ENCODE measurements at places on chromosomes 12 and 14.
A peak's percentile ranks its signal among the peaks of the same experiment; 100 is the strongest.

GRCh38 chr12:121159467-121160307 lies 27.0 kb downstream of the P2RX7 start:
- no peak for DNase-seq

- peak; percentile 50 for DNase-seq
Observed at GRCh38 chr14:64806202-64806861, 73.4 kb downstream of the SPTB start.

- no peak for DNase-seq
Observed at GRCh38 chr12:105099356-105099755, 8.2 kb upstream of the WASHC4 start.

GRCh38 chr14:106843951-106844483 lies 1317.6 kb downstream of the TMEM121 start:
- no peak for DNase-seq

DNA sequence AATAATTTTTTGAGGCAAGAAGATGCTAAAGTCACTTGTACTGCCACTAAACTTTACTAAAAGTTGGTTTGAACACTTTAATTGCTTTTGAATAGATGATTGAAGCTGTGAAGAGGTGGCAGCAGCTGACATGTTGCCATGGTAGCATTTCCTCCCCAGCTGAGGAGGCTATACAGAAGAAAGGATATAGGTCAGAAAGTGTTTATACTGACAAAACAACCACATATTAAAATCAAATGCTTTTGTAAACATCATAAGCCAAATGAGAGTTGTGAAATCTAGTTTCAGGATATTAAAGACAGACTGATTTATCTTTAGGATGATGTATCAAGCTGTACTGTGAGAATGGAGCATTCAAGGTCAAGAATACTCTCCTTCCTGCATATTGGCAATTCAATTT lies 41.7 kb downstream of the TSPAN19 start:
- DNase-seq, result no peak

- no peak for DNase-seq
Observed at GRCh38 chr14:100900837-100901390, 2.6 kb downstream of the RTL1 start.

- peak; percentile 16 for DNase-seq
Observed at GRCh38 chr12:104877103-104877705, 80.9 kb downstream of the SLC41A2 start.

GRCh38 chr14:104443391-104444158 lies 136.0 kb upstream of the C14orf180 start:
- DNase-seq, result no peak

DNA sequence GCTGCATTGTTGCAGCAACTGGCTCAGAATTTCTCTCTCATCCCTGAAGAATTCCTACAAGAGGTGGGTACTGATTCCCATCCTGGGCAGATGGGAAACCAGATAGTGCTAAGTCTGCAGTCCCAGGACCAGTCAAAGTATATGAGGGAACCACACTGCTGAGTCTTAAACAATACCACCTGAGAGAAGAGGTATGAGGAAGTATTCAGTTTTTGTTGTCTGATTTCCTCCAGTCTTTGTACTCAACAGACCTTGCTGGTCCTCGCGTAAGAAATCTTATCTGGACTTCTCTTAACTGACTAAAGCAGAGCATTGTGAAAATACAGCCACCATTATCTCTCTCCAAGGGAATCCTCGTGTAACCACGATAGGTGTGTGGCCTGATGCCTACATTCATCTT lies 3.6 kb upstream of the EDDM3A start:
- no peak for DNase-seq

DNA sequence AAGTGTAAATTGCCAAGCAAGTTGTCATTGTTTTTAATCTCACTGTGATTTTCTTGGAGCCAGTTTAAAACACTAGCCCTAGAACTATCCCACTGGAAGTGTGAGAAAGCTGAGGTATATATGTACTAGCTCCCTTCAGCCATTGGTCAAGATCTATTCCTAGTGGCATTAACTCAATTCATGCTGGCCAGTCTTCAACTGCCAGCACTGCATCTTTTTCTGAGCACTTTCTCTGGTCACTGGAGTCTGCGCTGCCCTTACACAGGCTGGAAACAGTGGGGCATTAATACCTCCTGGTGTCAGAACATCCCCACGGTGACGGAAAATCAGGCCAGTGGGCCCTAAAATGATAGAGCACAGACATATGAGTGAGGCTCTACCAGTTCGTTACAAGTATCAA lies 4.0 kb upstream of the NOVA1 start:
- no peak for DNase-seq

GRCh38 chr12:2382370-2383155 lies 329.8 kb downstream of the CACNA1C start:
- DNase-seq, result no peak

DNA sequence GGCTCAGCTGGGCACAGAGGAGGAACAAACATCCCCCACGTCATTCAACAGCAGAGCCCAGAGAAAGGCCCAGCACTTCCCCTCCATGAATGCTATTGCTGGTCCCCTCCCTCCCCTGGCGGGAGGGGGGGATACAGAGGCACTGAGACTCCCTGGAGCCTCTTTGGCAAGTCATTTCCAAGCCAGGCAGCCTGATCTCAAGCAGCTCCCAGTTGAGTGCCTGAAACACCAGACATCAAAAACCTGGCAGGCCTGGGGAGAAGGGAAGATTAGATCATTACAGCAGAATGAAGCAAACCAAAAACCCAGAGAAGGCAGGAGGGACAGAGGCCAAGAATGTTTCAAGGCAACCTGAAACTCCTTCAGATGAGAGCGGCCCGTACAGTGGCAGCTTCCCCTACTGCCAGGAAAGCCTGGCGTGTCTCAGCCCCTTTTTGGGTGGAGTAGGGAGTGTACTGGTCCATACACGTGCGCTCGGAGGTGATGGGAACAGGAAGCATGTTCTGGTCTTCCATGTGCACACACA lies 92.1 kb downstream of the LRRC74A start:
- peak; percentile 87 for DNase-seq

GRCh38 chr12:115103884-115104883 lies 420.2 kb upstream of the TBX3 start:
- no peak for DNase-seq

DNA sequence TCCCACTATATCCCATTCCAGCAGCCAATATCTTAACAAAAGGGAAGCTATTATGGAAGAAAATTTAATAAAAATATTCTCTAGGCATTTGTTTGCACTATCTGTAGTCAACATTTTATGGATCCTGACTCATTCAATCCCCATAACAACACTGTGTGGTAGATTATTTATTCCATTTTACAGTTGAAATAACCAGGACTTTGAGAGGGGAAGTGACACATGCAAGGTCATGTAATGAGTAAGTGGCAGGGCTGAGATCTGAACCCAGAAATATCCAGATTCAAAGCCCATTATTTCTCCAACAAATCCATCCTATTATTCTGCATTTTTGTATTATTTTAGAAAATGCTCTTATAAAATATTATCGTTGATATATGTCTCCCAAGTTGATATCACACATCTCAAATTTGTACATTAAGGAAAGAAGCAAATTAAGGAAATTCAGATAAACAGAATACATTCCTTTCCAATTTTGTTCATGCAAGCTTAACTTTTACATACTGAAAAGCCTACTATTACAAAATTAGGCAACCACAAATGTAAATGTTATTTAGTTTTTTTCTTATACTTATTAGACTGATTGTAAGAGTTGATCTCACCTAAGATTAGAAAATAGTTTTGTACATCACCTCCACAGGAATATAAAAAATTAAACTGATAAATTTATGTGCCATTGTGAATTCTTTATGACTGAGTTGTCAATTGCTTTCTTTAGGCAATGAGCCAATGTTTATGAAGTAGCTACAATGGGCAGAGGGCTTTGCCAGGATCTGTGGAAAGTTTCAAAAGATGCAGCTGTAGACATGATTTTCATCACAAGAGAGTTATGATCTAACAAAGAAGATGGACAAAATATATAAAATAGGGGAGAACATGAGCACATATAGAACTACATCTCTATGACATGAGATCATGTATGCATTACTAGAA lies 55.1 kb upstream of the E2F7 start:
- DNase-seq, result no peak

GRCh38 chr14:98754343-98755020 lies 517.5 kb downstream of the BCL11B start:
- DNase-seq, result peak; percentile 85

DNA sequence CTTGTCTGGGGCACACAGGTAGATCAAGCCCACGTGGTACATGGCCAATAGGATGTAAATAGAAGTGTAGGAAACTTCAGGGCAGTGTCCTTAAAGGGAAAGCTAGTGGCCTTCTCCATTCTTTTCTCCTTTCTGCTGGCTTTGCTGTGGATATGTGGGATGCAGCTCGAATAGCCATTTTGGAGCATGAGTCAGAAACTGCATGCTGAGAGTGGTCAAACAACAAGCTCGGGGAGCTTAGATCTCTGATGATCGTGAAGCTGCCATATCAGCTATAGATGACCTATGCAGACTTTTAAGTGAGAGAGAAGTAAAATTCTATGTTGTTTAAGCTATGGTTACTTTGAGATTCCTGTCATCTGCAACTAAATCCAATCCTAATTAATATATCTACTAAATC lies 241.3 kb upstream of the DAAM1 start:
- no peak for DNase-seq

DNA sequence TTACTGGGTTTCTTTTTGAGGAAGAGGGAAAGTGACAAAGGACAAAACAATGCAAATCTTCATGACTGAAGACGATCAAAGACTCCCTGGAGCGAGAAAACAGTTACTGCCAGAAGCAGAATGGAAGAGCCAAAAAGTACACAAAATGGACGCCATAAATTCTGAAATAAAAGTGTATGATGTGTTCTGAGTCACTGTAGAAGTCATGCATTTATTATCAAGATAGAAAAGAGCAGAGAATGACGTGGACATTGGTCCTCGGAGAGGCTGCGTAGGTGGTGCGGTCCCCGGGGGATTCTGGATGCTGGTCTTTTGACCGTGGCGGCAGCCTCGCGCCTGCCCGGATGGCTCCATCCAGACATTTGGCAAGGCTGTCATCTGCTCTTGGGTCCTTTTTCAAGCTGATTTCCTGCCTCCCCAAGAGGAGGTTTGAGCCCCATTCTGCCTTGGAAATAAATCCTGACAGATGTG lies 52.8 kb downstream of the C14orf132 start:
- no peak for DNase-seq

GRCh38 chr12:52513736-52514135 lies 6.5 kb downstream of the KRT5 start:
- DNase-seq, result no peak

DNA sequence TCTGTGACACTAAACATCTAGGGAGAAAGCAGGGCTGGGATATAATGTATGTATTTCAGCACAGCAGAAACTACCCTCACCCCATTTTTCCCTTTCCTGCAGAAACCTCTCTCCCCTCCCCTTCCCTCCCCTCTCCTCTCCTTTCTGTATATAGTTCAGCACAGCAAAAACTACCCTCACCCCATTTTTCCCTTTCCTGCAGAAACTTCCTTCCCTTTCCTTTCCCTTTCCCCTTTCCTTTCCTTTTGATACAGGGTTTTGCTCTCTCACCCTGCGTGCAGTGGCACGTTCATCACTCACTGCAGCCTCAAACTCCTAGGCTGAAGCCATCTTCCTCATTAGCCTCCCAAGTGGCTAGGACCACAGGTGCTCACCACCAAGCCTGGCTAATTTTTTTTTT lies 2.1 kb downstream of the PMEL start:
- no peak for DNase-seq

- no peak for DNase-seq
Observed at GRCh38 chr14:104656014-104656714, 33.3 kb upstream of the INF2 start.

DNA sequence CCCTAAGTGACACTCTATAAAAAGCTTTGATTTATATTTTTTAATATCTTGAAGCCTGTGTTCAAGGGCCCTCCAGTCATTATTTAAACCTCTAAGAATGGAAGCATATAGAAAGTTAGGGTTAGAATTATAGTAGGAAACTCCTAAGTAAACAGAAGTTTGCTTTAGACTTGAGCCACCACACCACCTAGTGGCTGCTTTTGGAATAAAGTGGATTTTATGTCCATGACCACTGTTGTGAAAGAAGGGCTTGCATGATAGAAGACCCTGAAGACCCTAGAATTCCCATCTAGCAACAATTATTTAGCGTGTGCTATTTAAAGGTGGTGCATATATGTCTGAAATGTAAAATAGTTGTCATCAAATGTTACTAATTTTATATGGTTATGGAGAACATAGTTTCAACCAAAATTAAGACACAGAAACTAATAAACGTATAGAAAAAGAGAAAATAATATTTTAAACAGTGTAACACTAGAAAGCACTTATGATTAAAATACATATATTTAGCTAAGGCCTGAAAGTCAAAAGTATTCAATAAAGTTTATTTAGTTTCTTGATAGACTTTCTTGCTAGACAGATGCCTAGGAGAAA lies 21.3 kb downstream of the LRRIQ1 start:
- no peak for DNase-seq

DNA sequence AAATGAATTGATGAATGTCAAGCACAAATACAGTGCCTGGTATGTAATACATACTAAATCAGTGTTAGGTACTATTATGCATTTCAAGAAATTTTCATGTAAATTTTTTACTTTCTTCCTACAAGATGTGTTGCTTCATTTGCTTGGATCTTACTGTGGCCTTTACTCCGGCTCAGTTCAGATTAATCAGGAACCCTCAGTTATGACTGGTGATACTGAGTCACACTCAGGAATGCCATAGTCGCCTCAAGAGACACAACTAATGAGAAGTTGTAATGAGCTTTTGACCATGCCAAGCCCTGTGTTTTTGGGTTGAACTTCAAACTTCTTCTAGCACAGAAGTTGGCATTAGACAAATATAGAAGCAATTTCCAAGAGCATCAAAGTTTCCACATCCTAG lies 96.0 kb downstream of the TGFB3 start:
- no peak for DNase-seq
